ENCODE measurements at places on chromosomes 4 and X.

DNA sequence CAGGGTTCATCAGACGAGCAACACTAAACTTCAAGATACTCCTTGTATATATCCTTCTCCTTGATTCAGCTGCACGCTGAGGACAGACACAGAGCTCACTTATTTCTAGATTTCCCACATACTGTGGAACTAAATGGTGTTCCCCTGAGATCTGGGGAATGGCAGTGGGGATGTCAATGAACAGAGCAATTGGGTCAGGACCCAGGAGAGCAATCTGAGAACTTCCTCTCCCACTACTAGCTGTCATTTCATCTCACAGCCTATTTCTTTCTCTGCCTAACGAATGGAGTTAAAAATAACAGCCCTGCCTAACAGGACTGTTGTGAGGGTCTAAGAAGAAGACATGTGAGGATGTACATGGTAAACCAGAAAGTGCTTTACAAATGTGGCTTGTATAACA, 10.7 kb downstream of the NAAA start:
- DNase-seq: no peak

DNA sequence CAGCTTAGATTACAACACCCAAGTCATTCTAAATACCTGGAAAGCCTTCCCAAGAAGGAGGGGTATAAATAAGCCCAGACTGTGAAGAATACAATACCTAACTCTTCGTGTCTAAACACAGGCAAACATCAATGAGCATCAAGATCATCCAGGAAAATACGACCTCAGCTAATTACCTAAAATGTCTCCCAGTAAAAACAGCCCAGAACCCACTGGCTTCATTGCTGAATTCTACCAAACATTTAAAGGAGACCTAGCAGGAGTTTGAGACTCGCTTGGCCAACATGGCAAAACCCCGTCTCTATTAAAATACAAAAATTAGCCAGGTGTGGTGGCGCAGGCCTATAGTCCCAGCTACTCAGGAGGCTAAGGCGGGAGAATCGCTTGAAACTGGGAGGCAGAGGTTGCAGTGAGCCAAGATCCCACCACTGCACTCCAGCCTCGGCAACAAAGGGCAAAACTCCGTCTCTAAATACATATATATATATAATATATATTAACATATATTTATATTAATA, 19.1 kb upstream of the HSFX4 start:
- no peak for DNase-seq

DNA sequence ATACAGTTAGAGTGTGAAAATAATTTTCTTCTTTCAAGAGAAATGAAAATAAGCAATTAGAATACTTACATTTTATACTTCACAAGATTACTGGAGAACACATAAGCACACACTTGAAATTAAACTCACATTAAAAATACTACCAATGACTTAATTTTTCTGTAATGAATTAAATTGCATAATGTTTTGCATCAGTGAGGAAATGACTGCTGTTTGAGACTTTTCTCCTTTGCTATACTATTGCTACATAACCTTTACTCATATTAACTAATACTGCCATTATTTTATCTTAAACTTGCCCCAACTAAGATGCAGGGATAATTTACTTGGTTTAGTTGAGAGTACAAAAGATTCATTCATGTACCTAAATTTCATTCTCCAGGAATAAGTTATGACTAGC, 590.9 kb downstream of the ARAP2 start:
- no peak for DNase-seq

DNA sequence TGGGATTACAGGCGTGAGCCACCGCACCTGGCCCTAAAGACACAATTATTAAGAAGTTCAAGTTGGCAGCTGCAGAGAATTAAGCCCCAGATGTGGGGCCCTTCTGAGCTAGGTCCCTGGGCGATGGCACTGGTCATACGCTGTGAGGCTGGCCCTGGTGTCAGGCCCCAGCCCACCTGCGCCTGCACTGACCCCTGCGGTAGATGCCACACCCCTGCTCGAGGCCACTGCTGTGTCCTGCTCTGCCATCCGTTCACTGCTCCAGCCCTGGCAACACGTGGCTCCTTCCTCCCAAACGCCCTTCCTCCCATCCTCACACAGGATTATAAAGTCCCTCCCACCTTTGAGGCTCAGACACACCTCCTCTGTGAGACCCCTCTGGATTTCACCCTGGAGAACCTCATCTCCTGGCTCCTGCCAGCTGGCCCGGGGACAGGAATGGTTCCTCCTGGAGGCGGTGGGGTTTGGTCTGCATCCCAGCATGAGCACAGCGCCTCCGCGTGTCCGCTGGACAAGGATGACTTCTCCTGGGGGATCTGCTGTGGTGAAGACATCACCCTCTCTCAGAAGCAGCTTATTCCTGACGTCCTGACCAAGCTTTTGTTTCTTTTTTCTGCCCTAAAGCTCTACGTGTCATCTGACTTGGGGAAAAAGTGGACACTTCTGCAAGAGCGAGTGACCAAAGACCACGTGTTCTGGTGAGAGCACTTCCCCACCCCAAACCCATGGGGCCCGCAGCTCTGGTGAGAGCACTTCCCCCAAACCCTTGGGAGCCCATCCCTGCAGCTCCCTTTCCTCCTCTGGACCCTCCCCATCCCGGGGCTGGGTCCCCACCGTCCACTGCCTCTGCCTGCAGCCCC, 219.0 kb upstream of the PSAPL1 start:
- DNase-seq: no peak

GRCh38 chr4:99536848-99537247, 26.0 kb downstream of the C4orf17 start:
- DNase-seq: no peak

DNA sequence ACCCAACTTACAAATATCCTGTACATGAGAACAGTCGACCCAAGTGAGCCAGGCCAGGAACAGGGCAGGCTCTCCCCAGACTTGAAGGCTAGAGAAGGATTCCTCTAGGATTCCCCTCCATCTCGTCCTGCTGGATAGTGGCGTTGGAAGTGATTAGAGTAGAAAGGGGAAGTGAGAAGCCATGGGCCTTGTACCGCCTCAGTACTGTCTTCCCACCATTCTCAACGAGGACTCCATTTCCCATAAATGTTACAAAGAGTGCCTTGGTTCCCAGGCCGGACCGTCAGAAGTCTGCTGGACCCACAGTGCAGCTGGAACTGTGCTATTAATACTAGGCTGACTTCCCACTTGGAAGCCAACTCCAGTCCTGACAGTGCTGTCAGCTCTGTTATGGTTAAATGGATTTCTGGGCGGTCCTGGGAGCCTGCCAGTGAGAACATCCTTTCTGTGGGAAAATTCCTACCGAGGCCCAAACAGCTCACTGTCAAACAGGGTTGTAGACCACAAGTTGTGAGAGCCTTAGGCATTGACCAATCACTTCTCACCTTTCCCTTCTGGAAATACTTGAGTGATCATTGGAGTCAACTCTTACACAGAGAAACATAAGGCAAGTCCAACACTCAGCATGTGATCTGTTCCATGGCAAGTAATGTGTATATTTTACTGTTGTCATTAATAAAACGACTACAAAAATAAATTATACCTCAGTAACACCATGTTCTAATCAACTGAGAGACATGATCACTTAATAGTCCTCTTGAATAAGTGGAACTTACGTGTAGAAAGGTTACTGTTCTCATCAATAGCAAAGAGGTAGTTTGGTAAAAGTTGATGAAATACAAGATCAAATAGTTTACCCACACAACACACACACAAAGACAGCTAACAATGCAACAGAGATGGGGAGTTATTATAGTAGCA, 58.4 kb downstream of the AMELX start:
- DNase-seq: no peak

DNA sequence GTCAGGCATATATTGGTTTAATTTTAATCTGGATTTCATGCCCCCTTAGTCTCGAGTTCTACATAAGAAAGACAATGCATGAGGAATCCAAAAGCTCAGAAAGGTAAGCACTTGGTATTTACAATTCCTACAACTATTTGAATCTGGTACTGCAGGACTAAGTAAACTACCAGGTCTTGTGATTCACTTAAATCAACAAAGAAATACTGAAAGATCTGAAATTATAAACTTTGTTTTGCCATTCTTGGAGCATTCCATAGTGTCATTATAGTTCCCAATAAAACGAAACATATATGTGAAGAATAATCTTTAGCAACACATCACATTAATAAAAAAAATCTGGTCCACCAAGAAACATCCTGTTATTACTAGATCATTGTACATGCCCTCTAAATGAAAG, 482.3 kb downstream of the ANKRD50 start:
- no peak for DNase-seq

DNA sequence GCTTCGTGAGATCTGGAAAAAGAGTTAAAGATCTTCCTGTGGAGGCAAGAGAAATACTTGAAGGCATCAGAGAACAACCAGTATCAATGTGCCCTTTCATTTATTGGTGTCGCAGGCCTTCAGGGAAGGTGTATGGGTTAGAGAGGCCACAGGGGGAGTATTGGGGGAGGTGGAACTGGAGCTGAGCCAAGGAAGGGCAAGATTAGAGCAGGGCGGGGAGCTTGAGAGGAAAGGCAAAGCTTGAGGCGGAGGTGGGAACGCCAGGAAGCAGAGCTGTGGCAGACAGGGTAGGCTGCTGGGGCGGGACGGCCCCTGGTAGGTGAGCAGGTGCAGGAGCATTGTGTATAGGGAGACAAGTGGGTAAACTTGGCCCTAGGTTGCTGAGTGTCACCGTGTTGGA, 329.9 kb downstream of the ARHGAP10 start:
- no peak for DNase-seq

GRCh38 chrX:67582436-67582835, 38.6 kb downstream of the AR start:
- no peak for DNase-seq

GRCh38 chr4:183906739-183907651, 1.9 kb downstream of the STOX2 start:
- DNase-seq: no peak

DNA sequence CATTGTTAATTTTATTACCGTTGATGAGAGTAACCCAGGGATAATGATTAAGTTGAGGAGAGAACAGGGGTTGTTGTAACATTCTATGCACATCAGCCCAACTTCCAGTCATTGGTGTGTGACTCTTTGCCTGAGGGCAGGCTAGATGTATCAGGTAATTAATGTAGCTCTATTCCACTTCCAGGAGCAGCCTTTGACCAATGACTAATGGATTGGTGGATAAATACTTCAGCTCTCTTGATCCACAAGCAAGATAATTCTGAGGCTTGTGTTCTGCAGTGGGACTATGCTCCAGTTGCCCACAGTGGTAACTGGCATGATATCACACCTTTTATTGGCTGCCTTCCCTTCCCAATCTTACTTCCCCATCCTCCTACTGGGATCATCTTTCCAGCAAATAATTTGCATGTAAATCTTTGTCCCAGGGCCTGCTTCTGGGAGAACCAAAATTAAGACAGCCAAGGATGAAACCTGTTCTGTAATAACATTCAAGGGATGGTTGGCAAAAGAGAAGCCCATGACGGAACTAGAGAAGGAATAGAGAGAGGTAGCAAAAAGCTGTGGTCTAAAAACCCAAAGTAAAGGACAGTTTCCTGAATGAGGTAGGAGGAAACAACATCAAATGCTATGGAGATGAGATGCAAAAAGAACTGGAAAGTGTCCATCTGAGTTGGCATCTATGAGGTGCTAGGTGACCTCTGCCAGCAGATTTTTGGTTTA, 241.4 kb upstream of the RPS6KA3 start:
- DNase-seq: no peak

DNA sequence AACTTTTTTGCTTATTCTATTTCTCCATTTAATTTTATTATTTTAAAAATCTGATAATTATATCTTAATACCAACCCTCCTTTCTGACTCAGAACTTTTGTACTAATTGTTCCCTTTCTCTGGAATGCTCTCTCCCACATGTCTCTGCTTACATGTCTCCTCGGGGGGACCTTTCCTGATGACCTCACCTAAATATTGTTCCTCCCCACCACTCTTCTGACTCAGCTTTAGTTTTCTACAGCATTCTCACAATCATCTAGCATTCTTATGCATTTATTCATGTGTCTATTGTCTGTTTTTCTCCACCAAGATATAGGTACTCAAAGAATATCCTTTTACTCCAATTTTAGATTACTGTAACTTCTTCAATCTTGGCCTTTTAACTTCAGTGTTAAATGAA, 128.7 kb downstream of the MSL3 start:
- no peak for DNase-seq

DNA sequence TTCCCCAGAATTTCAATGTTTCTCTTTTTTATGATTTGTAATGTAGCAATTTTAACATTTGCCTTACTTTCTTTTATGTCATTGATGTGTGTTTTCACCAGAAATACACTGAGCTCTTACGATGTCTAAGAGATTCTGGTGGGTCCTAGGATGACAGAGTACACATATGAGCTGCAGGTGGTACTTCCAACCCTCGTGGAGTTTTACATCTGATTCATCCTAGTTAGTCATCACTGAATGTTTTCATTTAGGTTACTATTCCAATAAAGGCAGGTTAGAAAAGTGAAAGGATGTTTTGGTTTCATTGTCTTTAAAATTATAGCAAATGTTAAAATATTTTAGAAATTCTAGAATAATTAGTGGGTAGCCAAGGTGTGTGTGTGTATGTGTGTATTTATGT, 605.9 kb downstream of the ADGRL3 start:
- DNase-seq: no peak

DNA sequence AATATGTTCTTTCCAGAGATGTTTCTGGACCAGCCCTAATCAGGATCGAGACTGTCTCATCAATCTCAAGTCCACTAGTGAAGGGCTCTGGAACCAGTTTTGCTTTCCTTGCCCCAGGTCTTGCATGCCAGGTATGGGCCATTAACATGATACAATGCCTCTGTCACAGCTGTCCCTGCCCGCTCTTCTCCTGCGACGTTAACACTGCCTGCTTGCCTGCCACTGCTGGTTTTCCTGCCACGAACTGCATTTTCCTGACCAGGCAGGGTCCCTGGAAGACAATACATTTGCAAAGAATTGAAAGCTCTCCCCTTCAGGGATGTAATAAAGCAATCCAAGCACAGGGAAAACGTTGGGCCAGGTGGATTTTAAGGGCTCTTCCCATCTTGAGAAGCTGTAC, 200.3 kb downstream of the MID1 start:
- no peak for DNase-seq

DNA sequence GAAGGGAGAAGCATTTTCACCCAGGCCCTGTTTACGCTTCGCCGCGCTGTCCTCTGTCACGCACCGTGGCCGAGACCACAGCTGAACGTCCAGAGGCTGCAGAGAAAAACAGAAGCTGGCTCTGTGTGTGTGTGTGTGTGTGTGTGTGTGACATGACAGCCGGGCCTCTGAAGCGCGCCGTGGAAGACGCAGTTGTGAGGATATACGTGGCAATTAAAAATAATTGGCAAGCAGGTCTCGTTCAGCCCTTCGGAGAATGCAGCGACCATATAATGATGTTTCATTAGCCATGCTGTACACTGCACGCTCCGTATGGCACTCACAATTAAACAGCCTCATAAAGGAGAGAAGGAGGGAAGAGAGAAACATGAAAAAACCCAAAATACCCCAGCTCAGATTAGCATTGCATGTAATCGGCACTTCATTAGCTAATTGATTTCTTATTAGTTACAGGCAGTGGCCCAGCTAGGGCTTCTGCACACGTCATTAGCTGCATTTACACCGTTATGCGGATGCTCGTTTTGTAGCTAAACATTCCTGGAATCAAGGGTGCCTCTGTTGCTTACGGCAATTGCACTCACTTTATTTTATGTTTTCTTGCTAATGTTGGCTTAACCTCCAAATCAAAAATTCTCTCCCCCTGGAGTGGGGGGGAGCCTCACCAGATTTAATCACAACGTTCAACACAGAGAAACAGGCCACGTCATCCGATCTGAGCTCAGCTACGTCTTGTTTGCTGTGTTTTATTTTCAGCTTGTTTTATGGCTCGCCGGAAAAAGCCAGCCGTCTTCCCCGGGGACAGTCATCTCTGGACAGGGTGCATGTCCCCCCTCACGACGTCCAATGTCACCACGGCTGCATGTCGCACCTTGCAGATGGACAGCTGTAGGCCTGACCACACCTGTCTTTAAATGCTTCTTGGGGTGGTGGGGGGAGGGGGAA, 74.6 kb upstream of the SHOX start:
- no peak for DNase-seq

All from OCI-LY7 (cell line).